Left forelimb (tissue), 1 donor: ENCODE measurements at places on chromosomes 13 and 19.
A peak's percentile ranks its signal among the peaks of the same experiment; 100 is the strongest.

DNA sequence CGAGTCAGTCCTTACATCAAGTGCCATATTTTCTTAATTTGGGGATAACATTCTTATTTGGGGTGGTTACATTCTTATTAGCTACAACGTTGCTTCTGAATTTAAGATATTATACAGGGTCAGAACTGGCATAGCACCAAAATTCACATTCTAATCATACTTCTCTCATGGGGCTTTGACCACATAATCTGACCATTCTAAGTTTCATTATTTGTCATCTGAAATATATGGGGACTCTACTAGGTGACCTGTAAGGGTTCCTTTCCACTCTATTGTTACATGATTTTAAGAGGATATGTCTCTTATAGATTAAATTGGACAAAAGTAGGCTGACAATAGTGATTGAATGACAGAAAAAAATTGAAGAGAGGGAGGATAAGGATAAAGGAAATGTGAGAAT, 536.5 kb downstream of the KCTD12 start:
- DNase-seq = no peak

DNA sequence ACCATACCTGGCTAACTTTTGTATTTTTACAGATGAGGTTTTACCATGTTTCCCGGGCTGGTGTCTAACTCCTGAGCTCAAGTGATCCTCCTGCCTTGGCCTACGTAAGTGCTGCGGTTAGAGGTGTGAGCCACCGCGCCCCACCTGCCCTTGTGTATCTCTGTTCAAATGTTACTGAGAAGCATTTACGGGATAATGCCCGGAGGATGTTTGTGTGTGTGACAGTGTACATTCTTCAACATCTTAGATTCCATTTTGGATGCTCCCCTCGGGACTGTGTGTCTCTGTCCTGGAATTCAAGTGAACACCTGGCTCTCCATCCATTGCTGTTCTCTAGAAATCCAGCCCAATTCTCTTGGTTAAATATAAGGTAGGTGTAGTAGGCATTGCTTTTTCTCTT, 93.7 kb downstream of the NLRP12 start:
- DNase-seq = no peak

GRCh38 chr19:33470686-33471085, 50.9 kb downstream of the PEPD start:
- DNase-seq = peak; percentile 44

DNA sequence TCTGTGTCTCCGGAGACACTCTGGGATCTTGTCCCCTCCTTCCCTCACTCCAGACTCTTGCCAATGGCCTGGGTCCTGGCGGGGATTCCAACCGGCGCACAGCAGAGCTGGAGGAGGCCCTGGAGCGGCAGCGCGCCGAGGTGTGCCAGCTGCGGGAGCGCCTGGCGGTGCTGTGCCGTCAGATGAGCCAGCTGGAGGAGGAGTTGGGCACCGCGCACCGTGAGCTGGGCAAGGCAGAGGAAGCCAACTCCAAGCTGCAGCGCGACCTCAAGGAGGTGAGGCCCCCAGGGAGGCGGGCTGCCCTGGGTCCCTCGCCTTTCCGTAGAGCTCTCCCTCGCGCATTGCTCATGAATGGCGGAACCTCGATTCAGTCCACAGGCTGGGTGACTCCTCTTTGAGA, 11.0 kb downstream of the PPFIA3 start:
- no peak for DNase-seq

- DNase-seq = no peak
Observed at GRCh38 chr13:43020794-43021193, 2.6 kb upstream of the DNAJC15 start.

DNA sequence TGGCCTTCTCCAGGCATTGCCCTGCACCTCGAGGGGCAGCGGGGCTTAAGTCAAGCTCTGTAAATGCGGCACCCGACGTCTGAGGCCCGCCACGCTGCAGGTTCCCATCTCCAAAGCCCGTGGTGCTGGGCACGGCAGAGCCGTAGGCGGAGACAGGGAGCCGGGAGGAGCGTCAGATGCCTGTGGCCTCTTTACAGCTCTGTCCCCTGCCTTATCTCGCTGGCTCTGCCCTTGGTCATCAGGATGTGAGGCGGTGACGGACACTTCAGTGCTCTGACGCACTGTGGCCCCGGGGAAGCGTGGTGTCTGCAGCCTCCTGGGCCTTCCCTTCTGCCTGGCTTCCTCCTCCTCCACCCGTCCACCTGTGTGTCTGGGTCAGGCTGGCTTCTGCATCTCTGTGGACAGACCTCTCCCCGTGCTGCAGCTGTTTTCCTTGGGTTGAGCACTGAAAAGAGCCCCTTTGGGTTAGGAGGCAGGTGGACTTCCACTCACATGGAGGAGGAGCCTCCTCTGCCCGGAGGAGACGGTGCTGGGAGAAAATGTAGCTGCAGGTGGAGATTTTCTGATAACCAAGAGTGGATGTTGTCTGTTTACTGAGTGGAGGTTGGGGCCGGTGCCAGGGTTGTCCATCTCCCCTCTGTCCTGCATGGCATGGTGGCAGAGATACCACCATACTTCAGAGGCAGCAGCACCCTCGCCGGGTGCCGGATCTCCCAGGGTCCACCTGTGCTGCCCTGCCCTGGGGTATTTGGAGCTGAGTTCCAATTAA, 14.6 kb downstream of the MCF2L start:
- DNase-seq = no peak

- DNase-seq = no peak
Observed at GRCh38 chr13:99737481-99738245, 233.9 kb downstream of the ZIC5 start.

- no peak for DNase-seq
Observed at GRCh38 chr13:113421673-113422270, 31.5 kb downstream of the ADPRHL1 start.

GRCh38 chr13:49464621-49465325, 20.7 kb downstream of the SETDB2 start:
- DNase-seq = no peak

DNA sequence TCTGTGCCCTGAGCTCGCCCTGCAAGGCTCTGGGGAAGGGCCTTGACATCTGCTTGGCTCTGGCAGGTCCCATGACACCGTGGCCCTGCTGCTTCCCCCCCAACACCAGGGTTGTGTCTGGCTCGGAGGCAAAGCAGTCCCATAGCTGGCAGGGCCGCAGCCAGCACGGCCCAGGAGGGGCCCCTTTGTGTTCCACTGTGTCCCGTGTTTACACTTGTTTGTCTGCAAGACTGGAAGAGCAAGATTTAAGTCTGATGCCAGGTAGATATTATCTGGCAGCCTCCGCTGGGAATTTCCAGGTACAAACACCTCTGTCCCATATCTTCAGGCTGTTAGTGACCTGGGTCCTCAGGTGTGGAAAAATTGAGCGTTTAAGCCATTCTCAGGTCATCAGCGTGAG, 44.3 kb downstream of the MCF2L start:
- no peak for DNase-seq

GRCh38 chr13:108104736-108105135, 110.6 kb downstream of the LIG4 start:
- no peak for DNase-seq

GRCh38 chr13:26722321-26722720, 38.3 kb downstream of the GPR12 start:
- no peak for DNase-seq

DNA sequence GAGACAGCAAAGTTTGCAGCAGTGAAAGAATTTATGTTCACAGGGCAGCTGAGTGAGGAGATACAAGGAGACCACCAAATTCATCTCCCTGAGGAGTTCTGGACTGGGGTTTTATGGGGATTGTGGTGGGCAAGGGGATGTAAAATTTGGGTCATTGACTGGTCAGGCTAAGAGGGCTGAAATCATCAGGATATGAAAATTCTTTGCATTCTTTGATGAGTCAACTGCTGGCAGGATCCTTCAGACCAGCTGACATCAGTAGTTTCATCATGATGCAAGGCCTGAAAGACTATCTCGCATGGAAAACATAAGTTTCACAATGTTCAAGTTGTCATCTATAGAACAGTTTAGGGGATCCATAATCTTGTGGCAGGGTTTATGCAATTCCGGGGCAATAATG, 869.5 kb upstream of the PCDH9 start:
- DNase-seq = no peak

DNA sequence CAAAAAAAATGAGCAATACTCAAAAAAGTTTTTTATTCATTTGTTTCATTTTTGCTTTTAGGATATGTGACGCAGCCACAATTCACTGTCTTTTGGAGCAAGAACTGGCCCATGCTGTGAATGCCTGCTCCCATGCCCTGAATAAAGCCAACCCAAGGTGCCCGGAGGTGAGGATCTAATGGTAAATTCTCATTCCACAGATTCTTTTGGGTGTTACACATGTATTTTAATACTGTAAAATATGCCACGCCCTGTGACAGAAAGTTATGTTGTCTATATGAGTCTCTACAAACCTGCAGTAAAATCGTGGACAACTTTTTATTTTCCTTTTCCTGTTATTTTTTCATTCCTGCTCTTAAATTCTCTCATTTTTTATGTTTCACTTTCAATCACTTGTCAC, 57.5 kb upstream of the AKAP11 start:
- DNase-seq = no peak

- DNase-seq = no peak
Observed at GRCh38 chr19:495402-496111, 729 bp upstream of the MADCAM1 start.

DNA sequence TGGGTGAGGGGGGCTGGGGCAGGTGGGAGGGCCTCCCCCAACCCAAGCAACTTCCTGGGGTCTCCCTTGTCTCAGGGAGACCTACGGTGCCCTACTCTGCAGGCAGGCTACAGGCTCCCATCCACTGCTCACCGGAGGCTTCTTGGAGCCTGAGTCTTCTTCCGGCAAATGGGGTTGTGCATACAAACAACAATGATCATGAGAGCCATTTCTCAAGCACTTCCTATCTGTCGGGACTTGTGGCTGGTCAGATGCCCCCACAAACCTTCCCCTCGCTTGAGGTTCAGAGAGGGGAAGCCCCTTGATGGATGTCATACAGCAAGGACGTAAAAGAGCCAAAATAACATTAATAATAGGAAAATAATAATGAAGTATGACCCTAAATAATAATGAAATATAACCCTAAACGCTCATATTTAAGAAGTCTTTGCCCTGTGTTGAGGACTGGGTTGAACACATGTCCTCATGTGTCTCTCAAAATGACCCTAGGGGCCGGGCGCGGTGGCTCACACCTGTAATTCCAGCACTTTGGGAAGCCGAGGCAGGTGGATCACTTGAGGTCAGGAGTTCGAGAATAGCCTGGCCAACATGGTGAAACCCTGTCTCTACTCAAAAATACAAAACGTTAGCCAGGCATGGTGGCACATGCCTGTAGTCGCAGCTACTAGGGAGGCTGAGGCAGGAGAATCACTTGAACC, 727 bp downstream of the CD37 start:
- DNase-seq = peak; percentile 15

GRCh38 chr13:76778853-76779252, 107.4 kb downstream of the KCTD12 start:
- no peak for DNase-seq

DNA sequence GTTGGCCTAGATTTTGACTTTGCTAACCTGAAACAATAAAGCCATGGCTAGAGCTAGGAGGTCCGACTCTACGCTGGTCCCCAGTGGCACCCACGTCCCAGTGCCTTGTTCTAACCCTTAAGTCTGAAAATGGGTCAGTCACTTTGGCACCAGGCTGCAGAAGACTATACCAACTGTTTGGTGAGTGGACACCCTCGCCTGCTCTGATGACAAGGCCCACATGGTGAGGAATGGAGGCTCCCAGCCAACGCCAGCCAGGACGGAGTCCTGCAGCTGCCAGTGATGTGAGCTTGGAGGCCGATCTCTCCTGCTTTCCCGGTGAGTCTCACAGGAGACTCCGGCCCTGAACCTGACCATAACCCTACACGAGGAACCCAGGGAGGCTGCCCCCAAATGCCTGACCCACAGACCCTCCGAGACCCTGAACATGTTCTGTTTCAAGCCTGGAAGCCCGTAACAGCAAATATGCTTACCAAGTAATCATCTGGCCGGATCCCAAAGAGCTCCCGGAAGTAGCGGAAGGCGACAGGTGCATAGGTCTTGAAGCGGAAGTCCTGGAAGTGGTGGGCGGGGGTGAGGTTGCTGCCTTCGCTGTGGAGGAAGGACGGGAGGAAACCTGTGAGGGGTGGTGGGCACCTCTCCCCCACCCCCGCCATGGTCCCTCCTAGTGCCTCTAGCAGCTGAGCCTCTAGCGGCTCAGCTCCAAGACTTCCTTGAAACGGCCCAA, 34.1 kb upstream of the CACTIN start:
- no peak for DNase-seq

- no peak for DNase-seq
Observed at GRCh38 chr19:54600212-54600611, 6.8 kb downstream of the LILRA1 start.

GRCh38 chr19:43429395-43429794, 14.7 kb downstream of the TEX101 start:
- no peak for DNase-seq

- no peak for DNase-seq
Observed at GRCh38 chr13:50365408-50366391, 350.5 kb downstream of the KCNRG start.

DNA sequence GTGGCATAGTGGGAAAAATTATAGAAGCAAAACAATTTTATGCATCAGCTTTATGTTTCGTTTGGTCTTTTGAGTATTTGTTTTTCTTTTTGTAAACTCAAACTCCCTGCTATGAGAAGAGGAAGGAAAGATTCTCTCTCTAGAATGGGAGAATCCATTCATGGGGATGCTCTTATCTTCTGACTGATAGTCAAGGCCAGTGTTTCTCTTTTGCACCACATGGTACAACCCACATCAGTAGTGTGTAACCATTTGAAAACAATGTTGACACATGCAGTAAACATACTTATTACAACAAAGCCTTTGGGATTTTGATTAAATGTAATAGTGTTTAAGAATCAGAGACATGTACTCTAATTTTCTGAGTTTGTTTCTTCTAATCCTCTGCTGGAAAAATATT, 490.5 kb downstream of the MYO16 start:
- no peak for DNase-seq
